NCI-H1417 (cell line): ENCODE measurements at places on chromosomes 6 and 20.

GRCh38 chr6:23073821-23074220 is 504.5 kb downstream of the HDGFL1 start:
- DNase-seq = no peak

- no peak for DNase-seq
These were observed 10.6 kb downstream of the ACSS2 start for GRCh38 chr20:34887023-34887422.

GRCh38 chr6:45657226-45657625 is 279.5 kb upstream of the SUPT3H start:
- no peak for DNase-seq

DNA sequence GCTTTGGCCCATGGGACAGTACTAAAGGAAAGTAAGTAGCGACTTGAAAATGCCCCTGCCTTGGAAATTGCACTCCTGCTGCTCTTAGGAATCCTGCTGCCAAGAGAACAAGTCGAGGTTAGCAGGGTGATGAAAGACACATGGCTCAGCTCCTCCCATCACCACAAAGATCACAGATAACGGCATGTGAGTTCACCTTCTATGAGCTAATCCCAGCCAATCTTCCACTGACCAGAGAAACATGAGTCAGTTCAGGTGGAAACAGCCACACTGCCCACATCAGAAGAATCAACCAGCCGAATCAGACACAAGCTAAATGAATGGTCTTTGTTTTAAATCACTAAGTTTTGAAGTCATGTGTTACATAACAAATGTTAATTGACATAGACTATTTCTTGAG is 106.3 kb downstream of the PRKN start:
- DNase-seq = no peak

GRCh38 chr6:144405163-144405562 is 120.0 kb downstream of the UTRN start:
- no peak for DNase-seq

DNA sequence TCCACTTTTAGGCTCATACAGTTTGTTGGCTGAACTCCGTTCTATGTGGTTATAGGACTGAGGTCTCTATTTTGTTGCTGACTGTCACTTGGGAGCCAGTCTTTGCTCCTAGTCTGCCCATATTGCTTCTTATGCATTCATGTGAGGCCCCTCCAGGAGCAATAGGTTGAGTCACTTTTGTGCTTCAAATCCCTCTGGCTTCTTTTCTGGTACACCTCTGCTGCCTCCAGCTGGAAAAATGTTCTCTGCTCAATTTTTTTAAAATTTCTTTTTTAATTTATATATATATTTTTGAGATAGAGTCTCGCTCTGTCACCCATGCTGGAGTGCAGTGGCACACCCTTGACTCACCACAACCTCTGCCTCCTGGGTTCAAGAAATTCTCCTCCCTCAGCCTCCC is 42.7 kb upstream of the NOX3 start:
- DNase-seq = no peak

GRCh38 chr6:158653577-158654354 is 3.9 kb downstream of the SYTL3 start:
- DNase-seq = no peak

DNA sequence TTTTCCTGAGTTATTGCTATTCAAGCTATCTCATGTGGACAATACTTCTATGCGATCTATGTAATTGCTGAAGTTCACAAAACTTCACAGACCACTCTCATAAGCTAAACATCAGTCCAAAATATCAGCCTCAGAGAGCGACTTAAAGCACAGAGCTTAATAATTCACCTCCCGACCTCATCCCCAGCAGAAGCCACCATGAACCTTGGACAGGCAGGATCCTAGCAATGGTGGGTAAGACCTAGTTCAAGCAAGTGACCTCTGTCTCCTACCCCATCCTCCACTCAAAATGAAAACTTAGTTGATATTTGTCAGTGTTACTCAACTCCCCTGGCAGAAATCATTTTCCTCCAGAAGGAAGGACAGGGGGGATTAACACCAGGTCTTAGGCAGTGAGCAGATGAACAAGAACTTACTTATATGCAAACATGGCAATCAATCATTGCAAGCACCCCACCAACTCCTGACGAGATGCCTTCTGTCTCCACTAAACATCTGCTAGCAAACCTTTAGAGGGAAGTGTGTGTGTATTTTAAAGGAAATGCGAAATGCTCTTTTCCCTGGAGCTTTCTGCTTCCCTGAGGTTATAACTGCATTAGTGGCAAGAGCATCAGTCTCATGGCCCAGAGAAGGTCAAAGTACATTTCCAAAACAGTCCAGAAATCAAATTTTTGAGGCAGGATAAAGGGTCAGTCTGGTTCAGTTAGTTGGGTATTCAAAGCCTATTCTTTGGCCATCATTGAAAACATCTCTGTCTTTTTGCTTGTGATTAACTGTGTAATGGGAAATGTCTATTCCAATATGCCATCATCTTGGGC is 90.0 kb downstream of the SLC22A23 start:
- DNase-seq = no peak

GRCh38 chr20:1946762-1947534 is 46.9 kb downstream of the PDYN start:
- peak; percentile 42 for DNase-seq

GRCh38 chr6:51480040-51480439 is 607.4 kb downstream of the PKHD1 start:
- DNase-seq = no peak

DNA sequence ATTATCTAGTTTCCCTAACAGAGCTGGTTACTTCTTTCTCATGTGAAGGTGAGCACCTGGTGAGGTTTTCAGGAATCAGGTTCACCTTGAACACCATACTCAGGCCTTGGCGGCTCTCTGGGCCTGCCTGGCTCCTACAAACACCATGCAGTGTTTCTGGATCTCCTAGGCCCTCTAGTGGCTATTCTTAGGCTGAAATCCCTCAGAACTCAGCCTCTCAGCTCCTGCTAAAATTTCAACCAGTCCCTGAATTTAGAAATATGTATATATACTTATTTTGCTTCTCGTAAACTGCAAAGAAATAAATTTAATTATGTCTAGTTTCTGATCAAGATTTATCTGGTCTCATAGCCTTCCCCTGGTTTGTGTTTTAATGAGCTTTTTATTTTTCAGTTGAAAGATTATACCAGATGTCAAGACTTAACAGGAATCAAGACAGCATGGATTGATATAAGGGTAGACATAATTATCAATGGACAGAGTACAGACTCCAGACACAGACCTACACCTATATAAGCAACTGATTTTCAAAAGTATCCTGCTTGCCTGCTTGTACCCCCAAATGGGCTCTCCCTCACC is 55.9 kb downstream of the ANKEF1 start:
- DNase-seq = peak; percentile 49

- no peak for DNase-seq
These were observed 165.8 kb downstream of the KIF16B start for GRCh38 chr20:16407251-16408067.

DNA sequence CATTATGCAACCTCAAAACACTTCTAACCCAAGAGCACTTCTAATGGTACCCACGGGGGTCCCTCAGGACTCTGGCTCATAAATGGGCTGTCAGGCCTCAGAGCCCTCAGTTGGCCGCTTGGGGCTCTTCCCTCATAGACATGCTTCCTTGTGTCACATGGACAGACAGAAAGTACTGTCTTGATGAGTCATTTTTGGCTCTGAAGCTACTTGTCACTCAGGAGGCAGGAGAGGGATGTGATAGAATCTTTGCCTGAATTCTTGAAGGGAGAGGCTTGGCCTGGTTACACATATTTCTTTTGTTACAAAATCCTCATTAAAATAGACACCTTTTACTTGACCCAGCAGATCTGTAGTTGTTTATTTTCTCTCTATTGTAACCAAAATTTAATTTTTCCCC is 15.1 kb upstream of the EDN1 start:
- DNase-seq = no peak

DNA sequence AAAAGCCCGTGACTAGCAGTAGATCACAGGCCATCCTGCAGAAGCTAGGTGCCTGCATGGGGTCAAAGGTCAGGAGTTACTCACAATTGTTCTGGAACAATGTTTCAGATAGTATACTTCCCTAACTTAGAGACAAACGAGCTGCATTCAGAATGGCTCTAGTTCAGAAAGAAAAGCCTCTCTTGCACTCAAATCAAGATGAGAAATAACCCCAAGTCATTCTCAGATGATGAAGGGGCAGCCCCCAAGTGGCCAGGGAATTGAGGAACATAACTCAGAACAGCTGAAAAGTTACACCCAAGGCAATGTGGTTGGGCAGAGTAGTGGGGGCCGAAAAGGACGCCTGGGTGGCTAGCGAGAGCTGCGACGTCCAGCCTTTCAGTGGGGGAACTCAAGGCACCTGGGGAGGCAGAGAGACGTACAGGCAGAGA is 27.8 kb downstream of the FYN start:
- no peak for DNase-seq

- no peak for DNase-seq
These were observed 165.7 kb downstream of the SMOC2 start for GRCh38 chr6:168606722-168607121.

GRCh38 chr6:134166511-134167261 is 114.3 kb upstream of the SLC2A12 start:
- no peak for DNase-seq

GRCh38 chr6:33745548-33745947 is 1.2 kb downstream of the IP6K3 start:
- DNase-seq = no peak

GRCh38 chr6:78492351-78493017 is 374.9 kb upstream of the IRAK1BP1 start:
- DNase-seq = peak; percentile 19

GRCh38 chr6:135018941-135019340 is 35.7 kb downstream of the HBS1L start:
- DNase-seq = no peak

GRCh38 chr6:38191418-38191817 is 371.9 kb downstream of the ZFAND3 start:
- DNase-seq = no peak

DNA sequence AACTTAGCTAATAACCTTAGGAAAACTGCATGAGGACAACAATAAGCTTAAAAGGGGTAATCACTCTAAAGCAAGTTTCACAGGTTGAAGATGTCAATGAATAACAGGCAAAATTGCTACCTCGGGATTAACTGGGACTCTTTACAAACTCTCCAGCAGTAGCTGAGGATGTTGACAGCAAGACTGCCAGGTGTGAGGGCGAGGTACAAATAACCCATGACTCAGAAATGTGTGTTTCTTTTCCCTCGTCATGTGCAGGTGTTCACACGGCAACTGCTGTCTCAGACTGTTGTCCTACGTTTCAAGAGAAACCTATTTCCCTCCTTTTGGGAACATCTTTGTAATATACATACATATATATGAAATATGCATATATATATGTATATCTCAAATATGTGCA is 15.9 kb downstream of the BCAS1 start:
- no peak for DNase-seq

DNA sequence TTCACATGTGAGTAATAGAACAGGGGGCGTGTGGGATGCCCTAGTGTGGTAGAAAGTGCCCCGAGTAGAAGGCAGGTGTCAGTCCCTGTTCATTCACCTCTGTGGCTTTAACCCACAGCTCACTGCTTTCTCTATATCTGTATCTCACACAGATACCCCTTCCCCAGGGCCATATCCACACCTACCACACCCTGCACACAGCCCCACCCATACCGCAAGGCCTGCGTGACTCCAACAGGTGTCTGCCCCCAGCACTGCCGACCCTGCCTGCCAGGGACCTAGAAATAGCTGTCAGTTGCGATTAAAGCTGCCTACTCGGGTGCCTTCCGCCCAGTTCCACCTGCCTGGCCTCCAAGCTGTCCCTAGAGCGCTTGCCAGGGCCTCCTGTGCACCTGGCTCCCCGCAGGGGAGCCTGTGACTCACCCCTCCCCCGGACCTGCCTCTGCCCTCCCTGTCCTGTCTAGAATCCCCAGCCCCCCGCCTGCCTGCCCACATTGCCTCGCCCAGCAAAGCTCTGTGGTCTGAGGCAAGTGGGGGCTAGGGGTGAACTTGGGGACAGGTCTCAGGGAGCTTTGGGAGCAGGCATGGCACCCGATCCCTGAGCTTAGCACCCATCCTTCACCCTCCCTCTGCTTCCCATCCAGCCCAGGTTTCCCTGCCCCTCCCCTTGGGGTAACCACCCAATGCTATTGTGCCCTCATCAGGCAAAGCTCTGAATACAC is 38.3 kb upstream of the ID1 start:
- DNase-seq = peak; percentile 97

- no peak for DNase-seq
These were observed 5.8 kb downstream of the GABBR1 start for GRCh38 chr6:29626948-29627754.

GRCh38 chr20:64144144-64144912 is 19.9 kb upstream of the MYT1 start:
- no peak for DNase-seq

DNA sequence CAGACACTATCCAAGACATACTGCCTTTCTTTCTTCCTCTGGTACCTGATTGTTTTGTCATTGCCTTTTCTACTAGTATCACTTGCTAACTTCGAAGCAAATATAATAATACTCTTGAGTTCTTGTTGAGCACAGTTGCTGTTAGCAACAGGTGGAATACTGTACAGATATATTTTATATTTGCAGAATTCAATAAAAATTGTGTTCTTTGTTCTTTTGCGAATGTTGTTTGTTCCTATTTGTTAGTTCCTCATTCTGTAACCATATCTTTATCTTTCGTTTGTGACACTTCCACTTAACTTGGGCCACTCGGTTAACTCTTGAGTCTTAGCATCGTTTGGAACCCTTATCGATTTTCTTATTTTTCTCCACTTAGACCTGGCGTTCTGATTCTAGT is 868 bp downstream of the CYB5R4 start:
- no peak for DNase-seq

DNA sequence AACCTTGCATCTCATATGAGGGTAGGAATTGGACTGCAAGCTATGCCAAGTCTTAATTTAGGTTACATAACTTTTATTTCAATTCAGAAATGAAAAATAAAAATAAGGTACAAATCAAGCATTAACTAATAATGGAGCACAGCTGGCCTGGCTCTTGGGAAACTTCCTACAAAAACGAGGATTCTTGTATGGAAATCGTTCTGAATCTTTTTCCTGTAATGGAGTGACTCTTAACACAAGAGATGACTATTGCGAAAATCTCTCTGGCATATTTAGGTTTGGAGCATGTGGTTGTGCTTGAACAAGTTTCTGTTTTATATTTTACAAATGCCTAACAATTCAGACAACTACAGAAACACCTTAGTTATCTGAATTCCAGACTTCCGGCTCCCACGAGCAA is 34.0 kb upstream of the PI16 start:
- DNase-seq = no peak

GRCh38 chr6:151252634-151253033 is 12.9 kb downstream of the AKAP12 start:
- no peak for DNase-seq

DNA sequence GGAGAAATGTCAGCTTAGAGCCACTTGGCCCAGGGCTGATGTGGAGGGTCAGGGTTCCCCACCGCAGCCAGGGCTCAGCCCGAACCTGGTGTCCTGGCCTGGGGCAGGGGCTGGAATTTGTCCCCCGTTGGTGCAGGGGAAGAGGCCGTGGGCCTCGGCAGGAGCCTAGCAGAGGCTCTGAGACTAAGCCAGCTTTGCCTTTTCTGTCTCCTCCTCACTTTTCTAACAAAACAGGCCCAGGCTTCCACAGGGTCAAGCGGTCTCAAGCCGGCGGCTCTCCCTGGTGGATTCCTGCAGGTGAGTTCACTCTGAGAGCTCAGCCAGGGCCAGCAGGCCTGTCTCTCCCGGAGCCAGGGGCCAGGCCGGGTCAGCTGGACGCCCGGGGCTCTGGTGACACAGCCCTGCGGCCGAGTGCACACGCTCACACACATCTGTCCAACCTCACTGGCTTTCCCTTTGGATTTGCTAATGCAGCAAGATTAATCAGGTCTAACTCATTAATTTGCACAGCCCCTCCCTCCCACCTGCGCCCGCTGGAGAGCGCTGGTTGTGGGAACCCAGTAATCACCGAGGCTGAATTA is 2.9 kb upstream of the CHRNA4 start:
- no peak for DNase-seq

GRCh38 chr6:157054531-157054979 is 268.8 kb downstream of the TMEM242 start:
- DNase-seq = no peak
